ENCODE measurements at places on chromosomes 7 and 10. TPM values are rescaled to one million over a fixed set of nuclear protein-coding genes. Genes with fewer than 3 reads are reported as not detected.

Gene MAGI2
- 136 TPM for total RNA-seq

Gene FRAT2
- total RNA-seq = 17.1 TPM

Gene SDK1
- 33.0 TPM for total RNA-seq

Gene POLR2J
- total RNA-seq = 11.8 TPM

All from frontal cortex (tissue), 4 donors.